Naive thymus-derived CD8-positive, alpha-beta T cell (primary cell): ENCODE measurements at places on chromosomes 2 and 18. TPM values are rescaled to one million over a fixed set of nuclear protein-coding genes. Genes with fewer than 3 reads are reported as not detected.
A peak's percentile ranks its signal among the peaks of the same experiment; 100 is the strongest.

Gene IL36A
- total RNA-seq = 1.2 TPM

Gene NGEF
- not detected for total RNA-seq

Gene POU3F3
- total RNA-seq = not detected

DNA sequence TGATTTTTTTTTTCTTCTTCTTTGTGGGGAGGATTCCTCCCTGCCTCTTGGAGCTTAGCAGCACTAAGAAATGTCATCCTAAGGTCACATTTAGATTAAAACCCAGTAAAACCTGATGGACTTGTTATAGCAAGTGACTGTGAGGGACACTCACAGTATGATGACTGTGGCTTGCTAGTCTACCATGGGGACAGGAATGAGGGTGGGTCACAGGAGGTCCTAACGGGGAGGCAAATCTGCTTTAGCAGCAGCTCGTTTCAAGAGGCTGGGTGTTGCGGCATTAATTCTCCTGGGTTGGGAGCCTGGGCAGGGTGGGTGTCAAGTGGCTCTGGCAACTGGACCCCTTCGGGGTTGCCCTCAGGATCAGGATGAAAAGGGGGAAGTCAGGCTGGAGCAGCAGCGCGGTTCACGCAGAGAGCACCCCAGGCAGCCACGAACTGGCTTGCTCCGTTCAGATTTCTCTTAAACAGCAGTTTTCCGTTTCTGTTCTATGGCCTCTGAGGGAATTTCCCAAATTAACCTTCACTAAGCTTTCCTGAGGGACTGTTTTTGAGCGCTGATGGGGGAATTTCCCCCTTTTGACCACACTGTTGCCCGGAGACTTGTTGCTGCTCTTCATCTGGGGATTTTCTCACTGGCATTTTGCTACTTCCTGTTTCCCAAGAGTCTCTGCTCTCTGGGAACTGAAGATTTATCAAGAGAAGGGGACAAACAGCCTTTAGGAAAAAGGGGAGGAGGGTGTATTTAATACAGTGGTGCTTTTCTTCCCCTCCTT, 59.8 kb upstream of the PELI1 start:
- peaks cover 58% of the 10 kb centered on the region for H3K4me1 ChIP-seq
- H3K4me3 ChIP-seq = peak overlapping the region; percentile 76
- H3K36me3 ChIP-seq = no peaks in the 10 kb centered on the region
- H3K27me3 ChIP-seq = no peaks in the 10 kb centered on the region
- DNase-seq = no peak

GRCh38 chr18:75003039-75003438, 205.9 kb downstream of the PTGR3 start:
- no peak overlapping the region for H3K4me3 ChIP-seq
- DNase-seq = no peak
- H3K27me3 ChIP-seq = no peaks in the 10 kb centered on the region
- H3K36me3 ChIP-seq = peaks cover 8% of the 10 kb centered on the region
